NCI-H1436 (cell line): ENCODE measurements at places on chromosomes 16 and 17.

DNA sequence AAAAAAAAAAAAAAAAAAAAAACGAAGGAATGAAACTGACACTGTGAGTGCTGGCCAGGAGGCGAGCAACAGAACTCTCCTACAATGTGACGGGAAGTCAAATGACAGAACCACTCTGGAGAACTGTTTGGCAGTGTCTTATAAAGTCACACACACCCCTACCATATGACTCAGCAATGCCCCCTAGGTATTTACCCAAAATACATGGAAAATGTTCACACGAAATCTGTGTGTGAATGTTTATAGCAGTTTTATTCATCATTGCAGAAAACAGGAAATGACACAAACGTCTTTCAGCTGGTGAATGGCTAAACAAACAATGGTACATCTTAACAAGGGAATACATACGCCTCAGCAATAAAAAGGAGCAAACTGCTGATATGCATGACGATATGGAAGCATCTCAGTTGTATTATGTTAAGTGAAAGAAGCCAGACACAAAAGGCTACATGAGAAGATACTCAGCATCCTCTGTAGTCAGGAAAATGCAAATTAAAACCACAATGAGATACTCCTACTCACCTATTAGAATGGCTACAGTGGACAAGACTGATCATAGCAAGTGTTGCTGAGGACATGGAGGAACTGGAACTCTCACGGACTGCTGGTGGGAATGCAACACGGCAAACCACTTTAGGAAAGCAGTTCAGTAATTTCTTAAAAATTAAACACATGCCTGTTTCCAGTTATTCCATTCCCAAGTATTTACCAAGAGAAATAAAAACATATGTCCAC lies 74.7 kb downstream of the TBC1D16 start:
- DNase-seq, result no peak

- DNase-seq, result no peak
Observed at GRCh38 chr17:51487947-51488346, 227.6 kb downstream of the UTP18 start.

DNA sequence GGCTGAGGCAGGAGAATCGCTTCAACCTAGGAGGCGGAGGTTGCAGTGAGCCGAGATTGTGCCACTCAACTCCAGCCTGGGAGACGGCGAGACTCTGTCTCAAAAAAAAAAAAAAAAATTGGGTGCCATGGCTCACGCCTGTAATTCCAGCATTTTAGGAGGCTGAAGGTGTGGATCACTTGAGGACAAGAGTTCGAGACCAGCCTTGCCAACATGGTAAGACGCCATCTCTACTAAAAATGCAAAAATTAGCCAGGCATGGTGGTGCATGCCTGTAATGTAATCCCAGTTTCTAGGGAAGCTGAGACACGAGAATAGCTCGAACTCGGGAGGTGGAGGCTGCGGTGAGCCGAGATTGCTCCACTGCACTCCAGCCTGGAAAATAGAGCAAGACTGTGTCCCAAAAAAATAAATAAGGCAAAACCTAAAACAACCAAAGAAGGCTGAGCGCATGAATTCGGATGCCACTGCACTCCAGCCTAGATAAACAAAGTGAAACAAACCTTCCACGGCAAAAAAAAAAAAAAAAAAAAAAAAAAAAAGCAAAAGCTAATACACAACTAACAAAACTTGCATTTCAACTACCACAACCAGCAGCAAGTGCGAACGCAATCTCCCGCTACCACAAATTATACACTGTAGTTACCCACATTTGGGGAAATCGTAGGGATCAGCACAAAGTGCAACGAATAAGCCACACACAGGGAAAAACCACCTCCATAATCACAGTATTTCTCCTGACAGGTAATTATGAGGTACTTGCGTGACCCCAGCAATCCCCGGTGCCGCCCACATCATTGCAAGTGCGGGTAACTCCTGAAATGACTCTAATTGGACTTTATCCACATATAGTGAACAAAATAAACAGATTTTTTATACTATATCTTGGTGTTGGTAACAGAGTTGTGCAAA lies 25.6 kb downstream of the TEX14 start:
- DNase-seq, result no peak

DNA sequence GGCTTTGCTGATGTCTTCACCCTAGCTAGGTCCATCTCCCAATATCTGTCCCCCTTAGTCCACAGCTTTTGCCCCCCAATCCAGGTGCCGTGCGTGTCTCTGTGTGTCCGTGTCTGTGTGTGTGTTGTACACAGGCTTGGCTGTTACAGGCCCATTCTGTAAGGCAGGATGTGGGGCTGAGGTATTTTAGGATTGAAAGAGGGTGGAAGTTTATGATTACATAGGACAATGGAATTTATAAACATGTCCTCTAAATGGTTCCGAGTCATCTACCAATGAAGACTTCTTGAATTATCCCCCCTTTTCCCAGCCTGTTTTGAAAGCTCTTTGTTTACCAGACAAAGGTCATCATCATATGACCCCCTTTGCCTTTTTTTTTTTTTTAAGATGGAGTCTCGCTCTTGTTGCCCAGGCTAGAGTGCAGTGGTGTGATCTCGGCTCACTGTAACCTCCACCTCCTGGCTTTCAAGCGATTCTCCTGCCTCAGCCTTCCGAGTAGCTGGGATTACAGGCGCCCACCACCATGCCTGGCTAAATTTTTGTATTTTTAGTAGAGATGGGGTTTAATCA lies 21.9 kb downstream of the ACE start:
- no peak for DNase-seq

- DNase-seq, result no peak
Observed at GRCh38 chr17:290626-291025, 62.0 kb downstream of the RPH3AL start.
